Ovary (tissue), 10 donors: ENCODE measurements at places on chromosomes 2 and 18. TPM values are rescaled to one million over a fixed set of nuclear protein-coding genes. Genes with fewer than 3 reads are reported as not detected.
A peak's percentile ranks its signal among the peaks of the same experiment; 100 is the strongest.

The MAPRE3 gene
- total RNA-seq = 34.0 TPM

GRCh38 chr2:128457006-128457604 lies 138.4 kb upstream of the HS6ST1 start:
- H3K27ac ChIP-seq = no peak overlapping the region
- no peaks in the 10 kb centered on the region for H3K27me3 ChIP-seq
- H3K36me3 ChIP-seq = no peaks in the 10 kb centered on the region
- peak; percentile 5 for DNase-seq

DNA sequence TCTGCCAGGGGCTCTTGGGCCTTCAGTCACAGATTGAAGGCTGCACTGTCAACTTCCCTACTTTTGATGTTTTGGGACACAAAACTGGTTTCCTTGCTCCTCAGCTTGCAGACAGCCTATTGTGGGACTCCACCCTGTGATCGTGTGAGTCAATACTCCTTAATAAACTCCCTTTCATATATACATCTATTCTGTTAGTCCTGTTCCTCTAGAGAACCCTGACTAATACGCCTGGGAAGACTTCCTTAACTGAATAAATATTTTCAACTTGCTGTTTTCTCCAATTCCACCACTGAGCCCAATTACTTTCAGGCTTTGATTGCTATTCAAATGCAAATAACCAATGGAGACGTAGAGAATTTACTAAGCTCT lies 61.4 kb upstream of the CCDC195 start:
- no peaks in the 10 kb centered on the region for H3K27me3 ChIP-seq
- no peak overlapping the region for H3K4me3 ChIP-seq
- H3K27ac ChIP-seq = no peak overlapping the region
- no peaks in the 10 kb centered on the region for H3K36me3 ChIP-seq
- no peaks in the 10 kb centered on the region for H3K4me1 ChIP-seq
- no peak for DNase-seq

DNA sequence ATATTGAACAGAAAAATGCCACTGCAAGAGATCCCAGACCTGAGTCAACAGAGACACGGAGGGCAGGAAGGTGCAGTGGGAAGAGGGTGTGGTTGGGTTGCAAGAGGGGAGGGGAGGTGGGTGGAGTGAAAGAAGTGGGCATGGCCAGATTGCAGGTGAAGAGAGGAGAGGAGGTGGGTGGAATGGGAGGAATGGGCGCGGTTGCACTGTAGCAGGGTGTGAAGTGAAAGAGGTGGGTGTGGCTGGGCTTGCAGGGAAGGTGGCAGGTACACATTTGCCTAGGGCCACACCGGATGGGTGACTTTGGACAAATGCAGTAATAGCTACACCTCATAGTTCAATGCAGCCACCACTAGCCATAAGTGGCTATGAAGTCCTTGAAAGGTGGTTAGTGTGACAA lies 71.1 kb downstream of the DOCK10 start:
- no peak for DNase-seq
- no peak overlapping the region for H3K4me3 ChIP-seq
- H3K4me1 ChIP-seq = peaks cover 4% of the 10 kb centered on the region
- H3K27ac ChIP-seq = no peak overlapping the region
- no peaks in the 10 kb centered on the region for H3K36me3 ChIP-seq

GRCh38 chr2:161733025-161733424 lies 108.8 kb downstream of the SLC4A10 start:
- H3K36me3 ChIP-seq = no peaks in the 10 kb centered on the region
- no peak for DNase-seq
- H3K4me3 ChIP-seq = no peak overlapping the region

DNA sequence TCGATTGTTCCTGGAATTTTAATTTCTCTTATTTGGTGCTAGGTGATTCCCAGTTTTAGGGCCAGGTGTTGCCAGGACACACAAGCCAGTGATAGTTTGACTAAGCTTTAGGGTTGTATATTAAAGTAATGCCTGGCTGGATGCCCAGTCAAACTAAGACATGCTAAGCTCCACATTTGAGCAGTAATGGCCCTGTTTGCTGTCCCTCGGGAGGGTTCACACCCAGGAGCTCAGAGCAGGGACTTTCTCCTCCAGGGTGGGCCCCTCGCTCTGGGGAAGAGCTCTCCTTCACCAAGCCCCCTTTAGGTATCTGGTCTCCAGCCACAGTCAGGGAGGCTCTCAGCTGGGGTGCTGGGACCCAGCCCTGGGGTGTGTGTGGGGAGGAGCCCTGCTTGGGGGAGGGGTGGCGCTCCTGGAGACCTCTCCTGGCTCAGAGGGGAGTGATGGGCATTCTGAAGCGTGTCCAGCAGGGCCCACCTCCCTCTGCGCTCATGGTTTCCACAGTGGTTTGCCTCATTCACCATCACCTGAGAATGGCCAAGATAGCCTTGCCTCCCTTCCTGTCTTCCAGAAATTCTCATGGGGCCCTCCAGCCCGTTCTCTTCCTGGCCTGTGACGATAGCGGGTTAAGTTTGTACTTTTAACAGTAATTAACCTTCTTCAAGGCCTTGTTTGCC lies 31.7 kb downstream of the INPP4A start:
- H3K36me3 ChIP-seq = no peaks in the 10 kb centered on the region
- no peaks in the 10 kb centered on the region for H3K27me3 ChIP-seq
- H3K4me1 ChIP-seq = peaks cover 14% of the 10 kb centered on the region
- H3K27ac ChIP-seq = no peak overlapping the region

DNA sequence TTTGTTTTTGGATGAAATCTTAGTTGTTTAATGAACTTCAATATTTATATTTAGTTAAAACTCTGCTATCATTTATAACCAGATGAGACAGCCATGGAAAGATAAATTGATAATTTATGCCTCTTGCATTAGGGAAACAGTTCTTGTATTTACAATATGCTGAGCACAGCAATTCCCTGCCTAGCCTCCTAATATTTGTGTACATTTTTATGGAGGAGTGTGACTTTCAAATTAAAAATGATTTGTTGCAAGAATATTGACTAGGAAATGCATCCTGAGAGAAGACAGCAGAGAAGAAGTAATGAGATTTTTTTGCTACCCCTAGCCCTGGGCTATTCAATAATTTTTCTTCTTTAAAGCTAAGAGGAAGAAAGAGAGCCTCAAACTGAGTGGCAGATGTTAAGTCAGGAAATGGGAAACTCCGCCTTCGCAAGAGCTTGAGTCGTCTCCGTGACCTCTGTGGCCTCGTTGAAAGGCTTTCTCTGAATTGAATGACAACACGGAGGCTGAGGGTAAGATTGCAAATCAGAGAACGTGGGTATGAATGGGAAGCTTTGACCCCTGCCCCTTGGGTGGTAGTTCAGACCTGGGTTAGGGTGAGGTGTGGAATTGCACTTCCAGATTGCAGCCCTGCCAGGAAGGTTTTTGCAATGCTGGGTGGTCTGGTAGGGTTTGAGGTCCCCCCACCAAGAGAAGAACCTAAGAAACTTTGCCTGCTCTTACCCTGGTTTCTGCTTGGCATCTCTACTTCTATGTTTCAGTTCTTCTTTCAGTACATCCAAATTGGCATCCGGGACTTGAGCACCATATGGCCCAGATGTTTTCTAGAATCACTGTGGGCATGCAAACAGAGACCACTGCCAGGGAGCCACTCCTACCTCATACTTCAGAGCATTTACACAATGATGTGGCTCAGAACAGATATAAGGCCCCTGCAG lies 210.3 kb upstream of the RBMS1 start:
- H3K27me3 ChIP-seq = no peaks in the 10 kb centered on the region
- no peak for DNase-seq
- no peak overlapping the region for H3K27ac ChIP-seq

GRCh38 chr2:2524348-2524941 lies 193.4 kb upstream of the MYT1L start:
- DNase-seq = no peak
- H3K4me1 ChIP-seq = no peaks in the 10 kb centered on the region
- no peak overlapping the region for H3K4me3 ChIP-seq

DNA sequence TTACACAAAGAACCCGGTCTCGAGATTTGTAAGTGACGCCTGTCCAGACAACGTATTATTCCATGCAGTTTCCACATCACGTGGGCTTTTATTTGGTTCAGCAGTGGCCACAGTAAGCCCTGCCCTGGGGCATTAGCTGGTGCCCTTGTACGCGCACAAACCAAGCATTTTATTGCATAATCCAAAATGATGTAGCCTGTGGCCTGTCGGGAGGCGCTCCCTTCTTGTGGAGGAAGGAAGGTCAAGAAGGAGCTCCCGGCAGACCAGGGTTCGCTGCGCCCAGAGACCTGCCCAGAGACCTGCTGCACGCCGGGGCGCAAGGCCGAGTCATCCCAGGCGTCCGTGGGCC lies 179.6 kb upstream of the ALKAL2 start:
- no peaks in the 10 kb centered on the region for H3K27me3 ChIP-seq
- H3K36me3 ChIP-seq = no peaks in the 10 kb centered on the region
- DNase-seq = no peak

- H3K27me3 ChIP-seq = no peaks in the 10 kb centered on the region
- no peak overlapping the region for H3K4me3 ChIP-seq
- H3K36me3 ChIP-seq = no peaks in the 10 kb centered on the region
- H3K27ac ChIP-seq = no peak overlapping the region
- DNase-seq = peak; percentile 43
Observed at GRCh38 chr2:173119069-173119807, 43.6 kb downstream of the MAP3K20 start.

The SERPINB3 gene
- total RNA-seq = not detected

The BOK gene
- total RNA-seq = 15.5 TPM

GRCh38 chr2:152407204-152407721 lies 72.3 kb downstream of the FMNL2 start:
- peak overlapping the region; percentile 16 for H3K4me3 ChIP-seq
- no peak overlapping the region for H3K27ac ChIP-seq
- peaks cover 14% of the 10 kb centered on the region for H3K4me1 ChIP-seq
- DNase-seq = peak; percentile 28
- no peaks in the 10 kb centered on the region for H3K27me3 ChIP-seq

- H3K36me3 ChIP-seq = no peaks in the 10 kb centered on the region
- DNase-seq = no peak
- H3K27ac ChIP-seq = no peak overlapping the region
- H3K27me3 ChIP-seq = no peaks in the 10 kb centered on the region
- H3K4me1 ChIP-seq = no peaks in the 10 kb centered on the region
- no peak overlapping the region for H3K4me3 ChIP-seq
Observed at GRCh38 chr18:49319590-49319989, 140.9 kb downstream of the DYM start.

The SPATA3 gene
- not detected for total RNA-seq

GRCh38 chr2:25119263-25119662 lies 49.1 kb downstream of the POMC start:
- H3K36me3 ChIP-seq = no peaks in the 10 kb centered on the region
- H3K27me3 ChIP-seq = no peaks in the 10 kb centered on the region
- no peaks in the 10 kb centered on the region for H3K4me1 ChIP-seq
- H3K27ac ChIP-seq = no peak overlapping the region
- no peak for DNase-seq

DNA sequence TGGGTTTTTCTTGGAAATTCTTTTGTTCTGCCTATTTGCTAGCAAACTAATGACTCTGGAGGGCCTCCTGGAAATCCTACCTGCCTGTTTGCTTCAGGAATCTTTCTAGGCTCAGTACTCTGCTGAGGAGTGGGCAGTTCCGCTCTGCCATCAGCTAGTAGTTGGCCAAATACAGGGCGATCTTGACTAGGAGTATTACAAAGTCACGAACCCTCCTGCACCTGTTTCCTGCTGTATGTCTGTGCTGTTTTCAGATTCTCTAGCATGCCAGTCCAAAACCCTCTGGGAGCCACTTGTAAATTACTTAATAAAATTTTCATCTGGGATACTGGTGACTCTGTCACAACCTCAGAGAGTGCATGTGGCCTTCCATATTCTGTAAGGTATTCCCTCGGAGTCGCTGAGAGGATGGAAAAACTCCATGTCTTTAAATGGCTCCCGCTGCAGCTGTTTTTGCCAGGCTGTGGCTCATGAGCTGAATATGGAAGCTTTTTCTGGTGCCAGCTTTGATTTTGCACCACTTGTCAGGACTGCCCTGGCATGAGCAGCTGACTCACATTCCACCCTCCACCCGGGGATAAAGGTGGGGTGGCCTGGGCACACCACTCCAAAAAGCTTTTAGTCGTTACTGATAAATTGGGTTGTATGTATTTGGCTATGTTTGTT lies 123.0 kb downstream of the RTN4 start:
- H3K4me3 ChIP-seq = no peak overlapping the region
- no peak for DNase-seq
- no peaks in the 10 kb centered on the region for H3K27me3 ChIP-seq
- no peaks in the 10 kb centered on the region for H3K36me3 ChIP-seq
- no peaks in the 10 kb centered on the region for H3K4me1 ChIP-seq

DNA sequence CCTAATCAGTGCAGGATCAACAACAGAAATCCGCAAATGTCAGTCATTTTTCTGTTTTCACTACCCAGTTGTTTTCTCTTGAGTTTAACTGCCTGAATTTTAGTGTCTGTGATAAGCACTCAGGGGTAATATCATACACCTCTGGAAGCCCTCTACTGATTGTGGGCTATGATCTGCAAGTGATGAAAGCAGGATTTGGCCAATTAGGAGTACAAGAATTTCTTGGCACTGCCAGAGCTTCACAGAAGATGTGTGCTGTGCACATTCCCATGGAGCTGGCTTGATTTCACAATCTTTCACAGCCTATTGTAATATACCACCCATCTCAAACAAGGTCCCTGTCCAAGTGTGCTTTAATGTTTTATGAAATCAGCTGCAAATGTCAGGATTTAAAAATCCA lies 27.3 kb upstream of the TDRD15 start:
- no peaks in the 10 kb centered on the region for H3K4me1 ChIP-seq
- H3K4me3 ChIP-seq = no peak overlapping the region
- no peaks in the 10 kb centered on the region for H3K36me3 ChIP-seq
- DNase-seq = no peak
- no peak overlapping the region for H3K27ac ChIP-seq

DNA sequence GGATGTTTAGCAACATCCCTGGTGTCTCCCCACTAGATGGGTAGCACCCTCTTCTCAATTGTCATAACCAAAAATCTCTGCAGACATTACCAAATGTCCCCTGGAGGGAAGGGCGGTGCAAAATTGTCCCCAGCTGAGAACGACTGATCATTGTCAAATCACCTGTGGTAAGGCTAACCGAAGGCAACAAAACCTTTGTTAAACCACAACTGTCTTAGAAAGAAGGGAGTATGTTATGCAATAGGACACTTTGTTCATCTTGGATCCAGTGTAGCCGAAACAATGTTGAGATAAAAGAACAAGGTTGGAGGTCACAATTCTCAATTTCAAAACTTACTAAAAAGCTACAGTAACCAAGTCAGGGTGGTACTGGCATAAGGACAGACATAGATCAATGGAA lies 50.3 kb upstream of the ST3GAL5 start:
- H3K4me1 ChIP-seq = peaks cover 3% of the 10 kb centered on the region
- H3K36me3 ChIP-seq = no peaks in the 10 kb centered on the region
- no peak overlapping the region for H3K27ac ChIP-seq
- H3K4me3 ChIP-seq = no peak overlapping the region
- H3K27me3 ChIP-seq = no peaks in the 10 kb centered on the region
- DNase-seq = no peak

The GCG gene
- total RNA-seq = 0.23 TPM

The RPIA gene
- 15.6 TPM for total RNA-seq
